ENCODE measurements at places on chromosomes 2 and 18. TPM values are rescaled to one million over a fixed set of nuclear protein-coding genes. Genes with fewer than 3 reads are reported as not detected.

Gene PARD3B
- 33.2 TPM for polyA plus RNA-seq

GRCh38 chr2:2536416-2537056 is 205.5 kb upstream of the MYT1L start:
- no peak for DNase-seq

DNA sequence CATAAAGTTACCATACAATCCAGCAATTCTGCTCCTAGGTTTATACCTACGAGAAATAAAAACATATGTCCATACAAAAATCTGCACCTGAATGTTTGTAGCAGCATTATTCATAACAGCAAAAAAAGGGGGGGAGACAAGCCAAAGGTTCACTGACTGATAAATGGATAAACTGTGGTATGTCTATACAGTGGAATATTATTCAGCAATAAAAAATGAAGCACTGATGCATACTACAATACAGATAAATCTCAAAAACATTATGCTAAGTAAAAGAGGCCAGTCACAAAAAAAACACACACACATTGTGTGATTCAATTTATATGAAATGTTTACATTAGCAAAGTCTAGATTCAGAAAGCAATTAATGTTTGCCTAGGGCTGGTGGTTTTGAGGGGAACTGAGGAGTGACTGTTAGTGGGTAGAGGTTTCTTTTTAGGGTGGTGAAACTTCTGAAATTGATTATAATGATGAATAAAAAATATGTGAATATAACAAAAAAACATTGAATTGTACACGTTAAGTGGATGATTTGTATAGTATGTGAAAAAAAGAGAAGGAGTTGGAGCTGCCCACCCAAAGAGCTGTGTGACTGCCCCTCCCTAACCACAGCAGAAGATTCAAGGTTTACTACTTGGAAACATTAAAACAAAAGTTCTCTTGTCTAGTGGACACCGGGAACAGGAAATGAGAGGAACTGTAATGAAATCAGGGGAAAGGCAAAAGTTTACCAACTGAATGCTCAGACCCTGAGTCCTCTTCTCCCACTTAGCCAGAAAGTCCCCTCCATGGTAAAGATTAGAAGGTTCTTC is 13.4 kb downstream of the COLEC12 start:
- no peak for DNase-seq

Gene PCARE
- 0.32 TPM for polyA plus RNA-seq

DNA sequence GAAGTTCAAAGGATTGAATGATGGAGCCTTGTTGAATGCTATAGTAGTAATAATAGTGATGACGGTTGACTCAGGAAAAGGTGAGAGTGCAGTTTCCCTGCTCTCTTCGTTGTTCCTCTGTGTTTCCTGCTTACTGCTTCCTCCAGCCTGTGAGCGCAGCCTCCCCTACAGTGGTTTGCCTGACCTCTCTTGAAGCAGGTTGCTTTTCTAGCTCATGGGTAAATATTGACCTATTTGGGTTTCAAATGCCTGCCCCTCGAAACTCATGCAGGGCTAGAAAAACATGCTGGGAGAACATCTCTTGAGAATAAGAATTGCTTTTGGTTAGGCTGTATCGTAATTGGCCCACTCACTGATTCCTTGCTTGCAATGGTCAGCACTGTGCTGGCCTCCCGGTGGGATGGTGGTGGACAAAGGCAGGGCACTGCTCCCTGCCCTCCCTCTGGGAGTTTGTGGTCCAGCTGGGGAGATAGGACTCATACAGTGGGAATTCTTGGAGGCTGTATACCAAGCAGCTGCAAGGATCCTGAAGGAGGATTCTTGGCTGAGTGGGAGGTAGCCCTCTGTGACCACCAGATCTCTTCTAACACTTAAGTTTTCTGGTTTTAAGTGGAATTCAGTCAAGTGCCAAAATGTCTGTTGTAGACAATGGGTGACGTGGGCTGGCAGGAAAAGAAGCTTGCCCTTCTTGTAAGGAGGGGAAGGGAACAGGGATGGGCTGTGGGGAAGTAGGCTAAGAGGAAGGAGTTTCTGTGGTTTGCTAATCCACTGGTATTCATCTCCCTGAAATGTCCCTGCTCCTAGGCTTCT is 5.4 kb upstream of the RNF181 start:
- no peak for DNase-seq

- no peak for DNase-seq
These were observed 152.9 kb downstream of the ARL4C start for GRCh38 chr2:234344012-234344411.

DNA sequence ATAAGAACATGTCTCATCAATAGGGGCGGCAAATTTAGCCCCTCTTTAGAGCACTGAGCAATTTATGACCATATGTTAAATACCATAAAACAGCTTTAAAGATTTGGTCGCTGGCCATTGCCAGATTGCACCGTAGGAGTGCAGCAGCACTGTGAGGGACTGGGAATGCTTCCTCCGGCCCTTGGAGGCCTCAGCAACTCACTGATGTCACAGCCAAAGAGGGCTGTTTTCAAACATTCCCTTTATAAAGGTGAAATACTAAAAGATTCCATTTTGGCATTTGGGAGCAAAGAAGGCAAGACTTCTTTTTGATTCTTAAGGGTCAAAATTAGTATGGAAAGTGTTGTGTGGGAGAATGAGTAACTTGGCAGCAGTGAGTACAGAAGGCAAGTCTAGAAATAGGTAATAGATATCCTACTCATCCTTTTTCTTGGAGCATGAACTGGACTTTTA is 63.7 kb downstream of the BABAM2 start:
- DNase-seq = no peak

- no peak for DNase-seq
These were observed 378.7 kb downstream of the METTL4 start for GRCh38 chr18:2192562-2192961.

Gene SLC4A3
- polyA plus RNA-seq = 9.7 TPM

DNA sequence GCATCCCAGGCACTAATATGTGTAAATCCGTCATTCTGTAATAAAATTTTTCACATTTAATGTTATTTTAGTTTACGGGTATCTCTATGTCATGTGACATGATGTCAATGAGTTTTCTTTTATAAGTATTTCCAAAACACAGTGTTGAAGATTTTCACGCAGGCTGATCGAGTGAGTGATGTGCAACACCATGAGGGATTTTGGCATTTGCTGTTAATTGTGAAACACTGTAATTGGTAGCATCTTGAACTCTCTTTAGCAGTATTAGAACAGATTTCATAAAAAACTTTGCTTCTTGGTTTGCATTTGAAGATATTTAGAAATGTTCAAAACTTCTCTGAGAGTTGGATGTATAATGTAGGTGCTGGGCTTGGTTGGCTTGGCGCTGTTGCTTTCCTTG is 35.5 kb downstream of the KCNE4 start:
- DNase-seq = no peak

DNA sequence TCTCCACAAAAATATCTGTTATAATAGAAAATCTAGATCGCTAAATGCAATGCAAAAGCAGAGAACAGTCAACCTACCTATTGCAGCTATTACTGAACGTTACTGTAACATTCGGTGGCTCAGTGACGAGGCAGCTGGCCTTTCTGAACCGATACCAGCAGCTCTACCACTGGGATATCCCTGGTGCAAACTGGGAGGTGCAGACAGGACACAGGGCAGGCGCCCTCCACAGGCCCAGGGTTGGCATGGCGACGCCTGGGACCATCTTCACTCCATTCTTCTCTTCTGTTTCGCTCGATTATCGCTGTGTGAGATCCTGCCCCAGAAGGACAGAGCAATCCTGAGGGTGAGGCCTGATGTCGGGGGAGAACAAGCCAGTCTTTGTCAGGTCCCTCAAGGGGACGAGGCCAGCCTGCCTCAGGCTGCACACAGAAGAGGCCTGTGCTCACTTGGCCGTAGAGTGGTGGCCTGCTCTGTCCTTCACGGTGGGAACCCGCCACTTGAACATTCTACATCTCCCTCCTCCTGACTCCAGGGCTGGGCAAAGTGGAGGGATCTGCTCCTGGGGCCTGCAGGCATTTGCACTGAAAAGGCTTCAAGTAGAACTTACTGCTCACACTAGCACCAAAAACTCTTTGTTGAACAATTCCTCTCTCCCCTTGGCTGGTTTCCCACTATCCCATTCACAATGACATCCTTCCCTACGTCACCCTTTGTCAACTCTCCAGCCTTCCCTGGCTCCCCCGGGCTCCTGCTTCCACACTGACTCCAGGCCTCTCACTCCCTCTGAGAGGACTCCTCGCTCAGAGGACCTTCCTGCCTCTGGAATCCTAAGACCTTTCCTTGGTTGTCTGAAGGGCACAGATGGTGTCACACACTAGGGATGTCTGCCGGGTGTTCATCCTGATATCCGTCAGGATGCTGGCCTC is 49.7 kb downstream of the CYRIA start:
- DNase-seq = no peak

DNA sequence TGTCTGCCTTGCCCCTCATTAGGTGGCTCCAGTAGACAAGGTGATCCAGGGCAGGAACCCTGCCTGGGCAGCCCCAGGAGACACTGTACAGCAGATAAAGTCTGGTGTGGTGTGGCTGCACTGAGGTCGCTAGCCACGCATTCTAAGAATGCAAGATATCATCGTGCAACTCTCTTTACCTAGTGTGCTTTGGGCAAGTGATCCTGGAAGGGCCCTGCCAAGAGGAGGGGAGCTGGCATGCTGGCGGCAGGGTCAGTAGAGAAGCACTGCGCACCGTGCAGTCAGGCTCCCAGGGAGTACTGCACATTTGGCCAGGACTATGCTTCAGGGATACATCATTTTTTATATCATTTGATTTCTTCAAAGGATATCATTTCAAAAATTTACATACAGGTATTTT is 195.3 kb upstream of the SMAD2 start:
- no peak for DNase-seq

Gene KCNE4
- 10.7 TPM for polyA plus RNA-seq

Gene CERKL
- 13.3 TPM for polyA plus RNA-seq

DNA sequence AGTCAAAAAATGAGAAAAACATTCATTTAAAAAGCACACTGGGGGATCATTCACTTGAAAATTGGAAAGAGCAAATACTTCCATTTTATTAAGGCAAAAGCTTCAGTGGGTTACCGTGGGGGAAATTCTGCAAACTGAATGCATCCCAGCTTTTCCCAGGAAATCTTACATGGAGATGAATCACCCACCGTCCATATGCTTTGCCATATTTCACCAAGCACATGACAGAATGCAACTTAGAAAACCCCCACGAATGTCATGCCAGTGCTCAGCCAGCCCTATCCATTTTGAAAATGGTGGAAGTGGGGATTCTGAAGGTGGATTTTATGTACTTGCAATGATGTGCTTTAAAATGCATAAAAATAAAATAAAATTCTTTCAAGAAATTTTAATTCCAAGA is 485.5 kb upstream of the ID2 start:
- no peak for DNase-seq

DNA sequence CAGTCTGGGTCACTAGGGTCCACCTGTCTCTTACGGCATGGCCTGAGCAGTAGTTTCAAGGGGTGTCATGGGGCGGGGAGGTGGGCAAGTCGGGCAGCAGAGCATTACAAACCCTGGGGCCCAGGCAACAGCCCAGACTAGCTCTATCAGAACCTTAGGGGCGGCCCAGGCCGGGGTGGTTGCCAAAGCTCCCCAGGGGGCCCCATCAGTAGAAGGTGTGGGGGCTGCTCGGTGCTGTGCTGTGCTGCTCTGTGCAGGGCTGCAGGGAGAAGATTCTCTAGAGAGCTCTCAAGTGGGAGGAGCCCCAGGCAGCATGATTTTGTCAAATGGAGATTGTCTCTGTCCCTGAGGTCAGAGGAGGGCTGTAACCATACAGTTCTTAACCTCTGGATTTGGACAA is 36.4 kb upstream of the SLC14A1 start:
- DNase-seq = no peak

Gene UPP2
- 9.6 TPM for polyA plus RNA-seq

Gene CIB4
- polyA plus RNA-seq = 0.28 TPM

DNA sequence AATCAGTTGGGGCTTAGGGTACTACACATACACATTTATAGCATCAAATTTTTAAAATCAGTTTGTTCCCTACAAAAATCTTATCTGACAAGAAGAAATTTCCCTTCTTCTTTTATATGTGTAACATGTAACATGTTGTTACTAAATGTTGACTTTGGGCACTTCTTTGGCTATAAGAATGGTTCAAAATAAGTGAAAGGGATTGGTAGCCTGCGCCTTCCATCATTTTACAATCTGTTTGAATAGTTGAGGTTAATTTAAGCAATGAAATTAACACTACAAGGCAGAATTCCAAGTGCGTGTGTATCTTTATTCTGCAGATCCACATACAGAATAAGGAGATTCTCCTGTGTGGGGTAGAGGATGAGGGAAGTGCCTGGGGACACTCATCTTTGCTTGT is 30.2 kb upstream of the SPP2 start:
- no peak for DNase-seq

Gene CACNB4
- polyA plus RNA-seq = 9.5 TPM

Gene ABCB11
- polyA plus RNA-seq = not detected

- peak; percentile 63 for DNase-seq
These were observed 979 bp downstream of the LONRF2 start for GRCh38 chr2:100321179-100321865.

Gene CRYGA
- polyA plus RNA-seq = not detected

DNA sequence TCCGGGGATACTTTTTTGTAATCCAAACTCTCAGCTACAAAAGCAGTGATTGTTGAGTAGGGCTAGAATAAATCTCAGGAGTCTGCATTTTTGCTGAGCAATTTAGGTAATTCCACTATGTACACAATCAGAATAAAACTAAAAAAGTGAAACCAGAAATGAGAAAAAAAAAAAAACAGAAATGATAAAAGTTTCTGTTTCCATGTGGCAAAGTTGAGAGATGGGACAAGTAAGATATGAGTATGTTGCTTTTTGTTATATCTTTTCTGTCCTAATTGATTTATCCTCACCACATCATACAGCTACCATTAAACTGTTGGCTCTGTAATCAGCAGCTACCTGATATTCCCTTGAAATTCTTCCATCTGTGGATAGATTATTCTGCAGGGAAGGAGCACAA is 92.7 kb downstream of the VWC2L start:
- no peak for DNase-seq

GRCh38 chr2:223057569-223057968 is 5.6 kb downstream of the KCNE4 start:
- DNase-seq = no peak

- DNase-seq = no peak
These were observed 2.6 kb downstream of the SLC14A1 start for GRCh38 chr18:45726603-45727002.

Gene INHBB
- not detected for polyA plus RNA-seq

- no peak for DNase-seq
These were observed 9.7 kb downstream of the UCN start for GRCh38 chr2:27298391-27299080.

GRCh38 chr2:22822835-22823234 is 562.1 kb upstream of the KLHL29 start:
- DNase-seq = no peak
